HFFc6 (cell line): ENCODE measurements at places on chromosomes 7 and 10. TPM values are rescaled to one million over a fixed set of nuclear protein-coding genes. Genes with fewer than 3 reads are reported as not detected.

The CPA1 gene
- not detected in 3 replicates for total RNA-seq

The SFRP5 gene
- total RNA-seq: not detected in 3 replicates

The OR2A12 gene
- not detected in 3 replicates for total RNA-seq

The CXCL12 gene
- total RNA-seq: 133 to 241 TPM (median 141 TPM) in 3 replicates

The CYP26C1 gene
- 0.13 TPM in 1 of 3 replicates, not detected in the others for total RNA-seq

The ADRB1 gene
- not detected in 2 replicates for total RNA-seq

The CHAT gene
- not detected in 3 replicates for total RNA-seq

The MSS51 gene
- 0.31 and 0.50 TPM in 2 replicates for total RNA-seq

The HOXA1 gene
- 0.28 to 0.59 TPM (median 0.54 TPM) in 3 replicates for total RNA-seq

The MOGAT3 gene
- not detected in 3 replicates for total RNA-seq
